ENCODE measurements at places on chromosomes 7 and 10.

DNA sequence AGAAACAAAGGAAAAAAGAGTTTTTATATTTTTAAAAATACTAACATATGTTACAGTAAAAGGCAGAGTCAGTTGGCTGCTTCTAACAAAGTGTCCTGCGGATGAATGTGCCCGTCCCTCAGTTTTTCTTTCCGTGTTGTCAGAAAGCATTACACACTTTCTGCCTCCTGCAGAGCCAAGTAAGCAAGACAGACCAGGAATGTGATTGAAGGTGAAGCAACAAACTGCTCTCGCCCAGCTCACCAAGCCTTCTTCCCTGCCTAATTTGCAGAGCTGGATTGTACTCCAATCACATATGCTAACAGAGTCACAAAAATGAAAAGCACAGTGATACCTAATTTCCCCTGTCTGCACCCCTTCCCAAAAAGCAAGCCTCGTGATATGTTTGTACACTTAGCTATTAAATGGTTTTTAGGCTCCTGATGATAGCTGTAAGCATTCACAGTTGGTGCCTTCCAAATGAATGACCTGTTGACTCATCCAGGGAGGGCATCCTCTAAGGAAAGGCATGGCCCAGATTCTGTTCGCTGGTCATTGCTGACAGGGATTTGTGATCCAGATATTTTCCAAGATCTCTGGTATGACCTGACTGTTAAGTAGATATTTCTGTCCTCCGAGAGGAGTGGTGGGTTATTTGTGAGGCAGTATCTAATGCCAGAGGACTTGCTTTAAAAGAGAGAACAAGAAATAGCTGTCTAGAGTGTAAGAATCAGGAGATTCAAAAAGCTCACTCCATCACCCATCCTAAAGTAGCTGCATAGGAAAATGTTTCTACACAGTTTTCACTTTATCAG, 187.3 kb upstream of the PLXDC2 start:
- no peak for DNase-seq

DNA sequence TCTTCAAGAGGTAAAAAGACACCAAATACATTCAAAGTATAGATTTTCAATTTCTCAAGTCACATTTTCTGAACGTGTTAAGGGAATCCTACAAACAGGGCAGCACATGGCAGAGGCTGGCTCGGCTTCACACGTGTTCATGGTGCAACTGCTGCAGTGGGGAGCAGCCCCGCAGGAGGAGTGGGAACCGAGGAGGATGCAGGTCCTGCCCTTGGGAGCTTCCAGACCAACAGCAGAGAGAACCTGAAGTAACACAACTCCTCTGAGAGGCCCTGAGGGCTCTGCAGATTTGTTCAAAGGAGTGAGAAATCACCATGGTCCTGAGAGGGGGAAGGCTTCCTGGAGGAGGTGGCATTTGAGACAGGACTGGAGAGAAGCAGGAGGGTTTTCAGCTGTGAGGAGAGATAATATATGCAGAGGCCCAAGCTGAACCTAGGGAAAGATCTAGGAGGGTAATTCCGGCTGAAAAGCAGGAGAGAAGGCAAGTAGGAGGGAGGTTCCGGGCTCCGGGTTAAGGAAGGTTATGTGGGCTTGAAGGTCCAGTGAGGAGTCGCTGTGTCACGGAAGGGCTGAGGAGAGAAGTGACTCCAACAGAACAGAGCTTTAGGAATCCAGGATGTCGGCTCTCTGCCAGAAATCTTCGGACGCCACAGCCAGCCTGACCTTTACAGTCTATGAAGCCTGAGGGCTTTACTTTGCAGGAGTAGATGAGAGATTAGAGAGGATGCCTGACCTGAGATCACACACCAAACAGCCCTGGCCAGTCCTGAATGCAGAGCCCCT, 77.5 kb downstream of the GPR26 start:
- DNase-seq, result no peak

GRCh38 chr7:84904561-84904960, 282.3 kb downstream of the SEMA3D start:
- DNase-seq, result no peak

DNA sequence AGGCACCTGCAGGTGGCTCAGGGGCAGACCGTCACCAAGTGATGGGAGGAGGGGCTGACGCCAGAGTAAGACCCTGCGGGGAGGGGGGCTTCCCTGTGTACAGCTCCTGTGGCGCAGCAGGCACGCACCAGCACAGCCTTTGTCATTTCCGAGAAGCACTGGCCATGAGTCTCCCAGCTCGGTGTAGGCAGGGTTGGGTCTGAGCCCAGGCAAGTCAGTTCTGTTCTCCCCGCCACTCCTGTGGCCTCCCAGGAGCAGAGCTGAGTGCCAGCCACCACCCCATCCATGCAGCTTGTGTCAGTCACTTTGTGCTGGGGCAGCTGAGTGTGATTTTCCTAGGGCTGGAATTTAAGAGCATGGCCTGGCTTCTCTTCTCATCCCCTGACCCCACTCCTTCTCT, 13.2 kb downstream of the CPSF4 start:
- no peak for DNase-seq

GRCh38 chr7:88826222-88826621, 30.7 kb upstream of the TEX47 start:
- no peak for DNase-seq

- no peak for DNase-seq
These were observed 51.7 kb downstream of the SNX10 start for GRCh38 chr7:26343320-26343832.

- DNase-seq, result no peak
These were observed 19.7 kb downstream of the TMEM243 start for GRCh38 chr7:87199700-87200450.

DNA sequence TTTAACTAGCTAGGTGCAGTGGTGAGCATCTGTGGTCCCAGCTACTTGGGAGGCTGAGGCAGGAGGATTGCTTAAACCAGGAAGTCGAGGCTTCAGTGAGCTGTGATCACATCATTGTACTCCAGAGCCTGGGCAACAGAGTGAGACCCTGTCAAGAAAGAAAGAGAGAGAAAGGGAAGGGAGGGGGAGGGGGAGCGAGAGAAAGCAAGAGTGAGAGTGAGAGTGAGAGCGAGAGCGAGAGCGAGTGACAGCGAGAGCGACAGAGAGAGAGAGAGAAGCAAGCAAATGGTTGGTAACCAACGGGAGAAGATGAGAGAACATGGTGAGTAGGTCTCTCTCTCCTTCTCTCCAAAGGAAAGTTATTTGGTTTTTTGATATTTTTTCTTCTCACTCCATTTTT, 69.8 kb upstream of the DGKI start:
- DNase-seq, result no peak

GRCh38 chr7:102446387-102447156, 13.2 kb downstream of the ORAI2 start:
- no peak for DNase-seq

- DNase-seq, result no peak
These were observed 177.6 kb upstream of the NAMPT start for GRCh38 chr7:106462365-106462859.

Measured in H1 (cell line).